ENCODE measurements at places on chromosomes 11 and 22. TPM values are rescaled to one million over a fixed set of nuclear protein-coding genes. Genes with fewer than 3 reads are reported as not detected.

DNA sequence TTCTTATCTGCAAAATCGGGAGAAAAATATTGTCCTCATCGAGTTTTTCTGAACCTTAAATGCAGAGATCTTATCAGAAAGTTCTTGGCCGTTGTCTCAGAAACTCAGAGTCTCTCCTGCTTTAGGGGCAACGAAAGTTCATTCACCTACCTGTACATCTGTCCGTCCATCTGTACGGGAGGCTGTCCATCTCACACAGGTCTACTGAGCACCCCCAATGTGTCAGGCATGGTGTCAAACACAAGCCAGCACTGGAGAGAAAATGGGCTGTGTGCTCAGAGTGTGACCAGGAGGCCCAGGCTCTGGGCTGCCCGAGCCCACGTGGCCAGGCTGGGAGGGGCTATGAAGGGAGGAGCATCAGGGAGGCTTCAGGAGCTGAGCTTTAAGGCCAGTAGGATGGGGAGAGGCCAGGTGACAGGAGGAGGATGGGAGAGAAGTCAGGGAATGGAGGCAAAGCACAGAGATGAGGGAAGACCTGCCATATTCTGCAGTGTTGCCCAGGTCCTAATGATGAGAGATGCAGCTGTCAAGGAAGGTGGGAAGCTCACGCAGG is 62.4 kb upstream of the MYEOV start:
- no peak overlapping the region for H3K4me3 ChIP-seq
- no peak for DNase-seq
- H3K27ac ChIP-seq: no peak overlapping the region
- H3K27me3 ChIP-seq: peaks cover 4% of the 10 kb centered on the region
- H3K36me3 ChIP-seq: no peaks in the 10 kb centered on the region

DNA sequence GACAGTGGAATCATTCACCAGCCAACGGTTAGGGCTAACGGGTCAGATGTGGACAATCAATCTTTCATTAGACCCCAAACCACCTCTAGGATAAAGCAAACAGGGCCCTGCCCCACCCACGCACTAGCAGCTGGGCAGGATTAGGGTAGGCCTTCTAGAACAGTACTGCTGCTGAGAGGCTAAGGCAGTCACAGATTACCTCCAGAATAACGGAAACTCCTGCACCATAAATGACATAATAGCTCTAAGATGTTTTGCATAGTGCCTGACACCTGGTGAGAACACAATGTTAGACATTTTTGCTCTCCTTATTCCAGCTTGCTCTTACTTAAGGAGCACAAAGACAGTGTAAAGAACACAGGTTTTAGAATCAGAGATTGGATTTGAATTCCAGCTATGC is 1.8 kb downstream of the SYTL2 start:
- H3K36me3 ChIP-seq: peaks cover 24% of the 10 kb centered on the region
- H3K4me3 ChIP-seq: peak overlapping the region; percentile 94
- no peaks in the 10 kb centered on the region for H3K27me3 ChIP-seq

HPX gene
- total RNA-seq: 1.2 TPM

GRAP2 gene
- 31.3 TPM for total RNA-seq

DNA sequence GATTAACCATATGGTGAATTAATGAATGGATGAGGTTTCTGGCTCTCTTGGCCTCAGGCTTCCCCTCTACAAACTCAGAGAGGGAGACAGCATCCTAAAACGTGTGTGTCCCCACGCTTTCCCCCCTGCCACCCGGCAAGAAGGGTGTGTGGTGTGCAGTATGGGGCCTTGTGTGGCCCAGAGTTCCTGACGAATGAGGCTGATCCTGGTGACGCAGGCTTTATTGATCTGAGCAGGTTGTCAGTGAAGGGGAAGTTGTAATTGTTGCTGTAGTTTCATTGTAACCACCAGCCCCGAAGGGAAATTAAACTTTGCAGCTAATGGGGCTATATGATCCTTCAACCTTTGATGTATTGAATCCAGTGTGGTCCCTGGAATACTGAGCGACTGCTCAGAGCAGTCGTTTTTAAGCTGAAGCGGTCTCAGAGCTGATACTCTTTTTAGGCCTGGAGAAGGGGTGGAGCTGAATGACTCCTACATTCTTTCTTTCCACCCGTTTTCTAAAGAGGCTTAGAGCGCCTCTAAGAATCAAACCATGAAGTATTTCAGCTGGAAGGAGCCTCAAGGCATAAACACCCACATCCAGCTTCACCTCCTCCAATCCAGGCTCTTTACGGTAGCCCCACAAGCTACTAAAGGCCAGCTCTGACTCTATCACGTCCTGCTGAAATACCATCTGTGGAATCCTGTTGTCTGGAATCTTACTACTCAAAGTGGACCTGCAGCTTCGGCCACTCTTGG is 284.7 kb downstream of the MIAT start:
- H3K4me3 ChIP-seq: no peak overlapping the region
- no peak for DNase-seq
- no peaks in the 10 kb centered on the region for H3K4me1 ChIP-seq
- no peaks in the 10 kb centered on the region for H3K27me3 ChIP-seq
- H3K36me3 ChIP-seq: no peaks in the 10 kb centered on the region

- H3K4me1 ChIP-seq: no peaks in the 10 kb centered on the region
- no peak overlapping the region for H3K4me3 ChIP-seq
- no peaks in the 10 kb centered on the region for H3K27me3 ChIP-seq
- H3K27ac ChIP-seq: no peak overlapping the region
- no peaks in the 10 kb centered on the region for H3K36me3 ChIP-seq
Observed at GRCh38 chr11:134758342-134758931, 346.4 kb upstream of the B3GAT1 start.

GRCh38 chr22:40388231-40388630 is 17.8 kb downstream of the SGSM3 start:
- peaks cover 25% of the 10 kb centered on the region for H3K36me3 ChIP-seq
- peaks cover 2% of the 10 kb centered on the region for H3K27me3 ChIP-seq
- H3K4me3 ChIP-seq: no peak overlapping the region
- H3K4me1 ChIP-seq: peaks cover 39% of the 10 kb centered on the region
- H3K27ac ChIP-seq: no peak overlapping the region
- no peak for DNase-seq

DNA sequence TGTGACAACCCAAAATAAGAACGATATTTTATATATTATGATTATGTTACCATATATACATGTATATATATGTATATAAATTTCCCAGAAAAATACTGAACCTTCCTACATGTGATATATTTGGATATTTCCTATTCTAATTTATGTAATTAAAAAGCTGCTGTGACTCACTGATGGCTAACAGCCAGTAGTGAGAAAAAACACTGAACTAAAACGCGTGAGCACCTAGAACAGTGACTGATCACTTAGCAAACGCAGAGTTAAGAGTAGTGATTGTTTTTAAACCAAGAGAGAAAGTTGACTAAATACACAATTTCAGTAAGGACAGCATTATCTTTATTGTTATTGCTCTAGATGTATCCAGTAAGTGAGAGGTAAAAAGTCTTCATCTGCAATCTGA is 213.8 kb downstream of the TMEM135 start:
- H3K36me3 ChIP-seq: peaks cover 2% of the 10 kb centered on the region
- DNase-seq: no peak
- H3K4me1 ChIP-seq: peaks cover 15% of the 10 kb centered on the region
- no peak overlapping the region for H3K4me3 ChIP-seq

TP53AIP1 gene
- not detected for total RNA-seq

DNA sequence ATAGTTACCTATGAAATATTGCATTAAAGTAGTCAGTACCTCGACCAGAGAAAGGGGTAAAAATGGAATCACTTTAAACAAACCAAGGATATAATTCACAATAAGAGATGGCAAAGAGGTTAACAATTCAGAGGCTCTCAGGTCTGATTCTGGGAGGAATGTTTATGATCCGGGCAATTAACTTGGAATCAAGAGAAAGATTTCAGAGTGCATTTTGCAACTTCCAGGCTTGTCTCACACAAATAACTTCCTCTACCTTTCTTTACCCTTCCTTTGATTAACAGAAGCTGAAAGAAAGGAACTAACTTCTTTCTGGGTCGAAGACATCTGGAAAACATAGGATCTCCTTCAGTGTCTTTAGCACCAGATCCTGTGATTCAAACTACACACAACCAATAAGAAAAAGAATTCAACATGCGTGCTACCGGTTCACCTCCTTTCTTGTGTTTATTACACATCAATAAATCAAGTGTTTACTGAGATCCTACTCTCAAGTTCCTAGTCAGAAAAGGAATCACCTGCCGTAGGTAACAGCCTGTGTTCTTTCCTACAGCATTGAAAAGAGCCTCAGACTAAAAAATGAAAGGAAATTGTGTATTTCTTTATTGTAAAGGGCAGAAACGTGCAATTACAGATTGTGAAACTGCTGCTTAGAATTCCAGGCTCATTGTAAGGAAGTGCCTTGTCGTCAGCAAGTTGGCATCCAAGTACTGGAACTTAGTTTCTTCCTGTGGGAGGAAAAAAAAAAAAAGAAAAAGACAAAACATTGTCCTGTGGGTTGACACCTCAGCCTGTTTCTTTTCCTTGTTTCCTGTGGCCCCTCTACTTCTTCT is 29.5 kb downstream of the CARD18 start:
- H3K4me1 ChIP-seq: peaks cover 20% of the 10 kb centered on the region
- H3K36me3 ChIP-seq: no peaks in the 10 kb centered on the region
- DNase-seq: no peak
- H3K27me3 ChIP-seq: peaks cover 11% of the 10 kb centered on the region

- peaks cover 78% of the 10 kb centered on the region for H3K4me1 ChIP-seq
- peak overlapping the region; percentile 75 for H3K4me3 ChIP-seq
- peak; percentile 72 for DNase-seq
- peaks cover 4% of the 10 kb centered on the region for H3K36me3 ChIP-seq
- H3K27ac ChIP-seq: peak overlapping the region; percentile 69
Observed at GRCh38 chr22:37166675-37167066, 17.0 kb upstream of the IL2RB start.

Measured in activated T-helper 1 cell treated with anti-CD3 and anti-CD28 coated beads, Interleukin-12 subunit alpha, Interleukin-12 subunit beta, Interleukin-2, Interleukin-4 antibody, amounts not matched to agents 30 ng/mL and 10 ng/mL and 1 ng/mL, durations not matched to agents 14 hours and 24 hours and 36 hours (primary cell).